ENCODE measurements at places on chromosomes 2 and 18.

DNA sequence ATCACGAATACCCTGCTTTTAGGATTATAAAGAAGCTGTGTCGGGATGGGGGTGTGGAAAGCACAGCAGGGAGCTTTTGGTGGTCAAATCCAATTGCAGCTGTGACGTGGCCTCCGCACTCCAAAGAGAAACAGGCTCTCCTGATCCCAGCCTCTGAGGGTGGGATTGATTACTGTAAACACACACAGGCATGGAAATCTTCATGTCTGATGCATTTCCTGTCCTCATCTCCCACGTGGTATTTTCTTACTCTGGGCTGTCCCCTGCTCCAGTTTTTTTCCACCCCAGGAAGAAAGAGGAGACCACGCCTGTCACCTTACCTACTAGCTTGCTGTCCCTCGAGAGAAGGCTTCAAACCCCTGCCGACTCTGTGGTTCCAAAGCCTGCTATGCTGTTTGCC is 22.7 kb downstream of the RNF152 start:
- no peak for DNase-seq

DNA sequence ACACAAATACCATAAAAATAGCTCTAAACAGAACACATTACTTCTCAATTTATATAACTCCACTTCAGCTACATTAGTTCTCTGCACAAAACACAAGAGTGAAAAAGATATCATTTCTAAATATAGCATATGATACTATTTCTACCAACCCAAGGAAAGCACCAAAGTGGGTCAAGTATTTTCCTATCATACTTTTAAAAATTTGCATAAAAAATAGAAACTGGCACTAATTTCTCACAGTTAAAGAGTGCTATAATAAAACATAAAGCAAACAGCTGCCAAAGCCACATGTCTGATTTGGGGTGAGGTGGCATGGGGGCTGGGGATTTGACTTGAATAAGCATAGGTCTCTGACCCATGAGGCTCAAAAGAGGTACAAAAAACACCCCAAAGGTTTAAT is 61.5 kb downstream of the BARD1 start:
- DNase-seq: no peak

- DNase-seq: no peak
Observed at GRCh38 chr2:11368059-11368572, 23.7 kb upstream of the ROCK2 start.

DNA sequence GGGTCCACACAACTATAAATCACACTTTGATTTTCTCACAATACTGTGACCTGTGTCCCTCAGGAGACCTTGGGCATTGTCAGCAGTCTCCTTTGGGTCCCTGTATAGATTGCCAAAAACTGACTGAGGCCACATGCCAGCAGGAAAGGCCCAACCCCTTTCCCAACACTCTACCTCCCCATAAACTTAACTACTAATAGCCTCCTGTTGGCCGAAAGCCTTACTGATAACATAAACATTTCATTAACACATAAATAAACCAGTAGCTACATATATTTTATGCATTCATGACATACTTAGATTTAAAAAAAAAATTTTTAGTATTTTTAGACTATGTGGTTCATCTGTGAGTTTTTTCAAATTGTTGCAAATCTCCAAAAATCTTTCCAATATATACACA is 153.5 kb downstream of the ARL4C start:
- DNase-seq: no peak

DNA sequence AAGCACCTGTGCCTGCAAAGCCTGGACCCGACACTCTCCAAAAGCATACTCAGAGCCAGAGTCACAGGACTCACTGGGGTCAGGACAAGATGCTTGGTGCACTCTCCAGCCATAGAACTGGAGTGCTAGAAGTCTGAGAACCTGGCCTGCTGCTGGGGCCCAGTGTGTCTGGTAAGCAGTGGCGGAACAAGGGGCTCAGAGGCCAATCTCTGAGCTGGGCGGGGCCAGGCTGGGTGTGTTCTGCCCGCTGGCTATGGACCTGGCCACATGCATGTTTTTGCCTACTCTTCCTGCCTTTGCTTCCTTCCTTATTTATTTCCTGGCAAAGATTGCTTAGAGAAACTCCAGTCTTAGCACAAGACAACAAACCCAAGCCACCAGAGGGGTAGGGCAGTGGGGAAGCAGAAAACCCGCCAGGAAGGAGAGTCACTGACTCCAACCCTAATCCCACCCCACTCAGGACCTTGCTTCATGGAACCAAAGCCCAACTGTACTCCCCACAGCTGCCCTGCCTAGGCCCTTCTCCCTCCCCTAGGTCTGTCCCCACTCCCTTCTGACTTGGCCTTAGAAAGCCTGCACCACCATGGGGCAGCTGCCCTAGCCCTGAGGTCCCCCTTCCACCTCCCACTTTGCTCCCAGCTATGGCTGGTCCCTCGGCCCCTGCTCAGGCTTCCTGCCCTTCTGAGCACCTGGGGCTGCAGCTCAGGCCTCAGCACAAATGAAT is 315.5 kb downstream of the CELF4 start:
- DNase-seq: no peak

- no peak for DNase-seq
Observed at GRCh38 chr2:124272261-124272841, 247.3 kb downstream of the CNTNAP5 start.

- no peak for DNase-seq
Observed at GRCh38 chr2:20604401-20604911, 46.4 kb downstream of the HS1BP3 start.

DNA sequence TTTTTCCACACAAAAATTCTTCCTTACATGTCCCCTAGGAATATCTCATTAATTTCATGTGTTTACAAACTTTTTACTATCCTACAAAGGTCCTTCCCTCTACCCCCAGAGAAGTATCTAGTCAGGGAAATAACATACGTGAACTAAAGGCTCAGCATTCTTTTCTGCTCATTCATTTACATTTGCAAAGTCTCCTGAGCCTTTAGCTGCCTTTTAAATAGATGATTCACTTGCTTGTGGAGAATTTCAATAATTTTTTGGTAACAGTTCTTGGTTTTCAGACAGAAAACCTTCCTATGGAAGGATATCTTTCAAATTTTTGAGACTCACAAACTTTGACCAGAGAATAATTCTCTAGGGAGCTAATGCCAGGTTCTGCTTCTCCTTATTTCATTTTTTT is 81.5 kb upstream of the RMDN2 start:
- DNase-seq: no peak

- DNase-seq: no peak
Observed at GRCh38 chr2:70733646-70734180, 34.3 kb downstream of the ADD2 start.

DNA sequence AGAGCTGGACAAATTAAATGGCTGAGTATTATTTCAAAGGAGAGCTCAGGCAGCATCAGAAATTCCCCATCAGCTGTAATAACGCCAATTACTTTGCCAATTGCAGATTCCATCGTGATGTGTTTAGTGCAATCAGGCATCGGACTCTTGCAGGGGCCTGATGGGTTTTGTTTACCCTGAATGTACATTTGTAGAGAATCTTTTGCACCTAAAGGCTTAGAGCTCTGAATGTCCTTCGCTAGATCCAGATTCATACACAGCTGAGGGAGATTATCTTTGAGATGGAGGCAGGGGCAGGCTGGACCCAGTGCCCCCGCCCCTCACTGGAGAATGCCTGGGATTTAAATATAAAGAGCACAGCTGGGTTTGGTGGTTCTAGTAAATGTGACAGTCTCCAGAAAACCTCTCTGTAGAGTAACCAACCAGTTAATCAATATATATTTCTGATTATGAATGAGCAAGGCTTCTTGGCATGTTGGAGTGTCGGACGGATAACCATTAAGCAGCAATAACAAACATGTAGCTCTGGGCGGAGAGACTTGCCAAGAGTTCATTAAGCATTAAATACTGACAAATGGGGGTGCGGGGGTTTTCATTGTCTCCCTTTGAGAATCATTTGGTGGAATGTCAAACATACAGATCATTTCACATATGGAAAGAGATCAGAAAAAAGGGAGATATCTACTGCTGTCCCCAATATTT is 200.9 kb downstream of the SETBP1 start:
- no peak for DNase-seq

GRCh38 chr2:171238946-171239345 is 78.3 kb upstream of the TLK1 start:
- DNase-seq: no peak

DNA sequence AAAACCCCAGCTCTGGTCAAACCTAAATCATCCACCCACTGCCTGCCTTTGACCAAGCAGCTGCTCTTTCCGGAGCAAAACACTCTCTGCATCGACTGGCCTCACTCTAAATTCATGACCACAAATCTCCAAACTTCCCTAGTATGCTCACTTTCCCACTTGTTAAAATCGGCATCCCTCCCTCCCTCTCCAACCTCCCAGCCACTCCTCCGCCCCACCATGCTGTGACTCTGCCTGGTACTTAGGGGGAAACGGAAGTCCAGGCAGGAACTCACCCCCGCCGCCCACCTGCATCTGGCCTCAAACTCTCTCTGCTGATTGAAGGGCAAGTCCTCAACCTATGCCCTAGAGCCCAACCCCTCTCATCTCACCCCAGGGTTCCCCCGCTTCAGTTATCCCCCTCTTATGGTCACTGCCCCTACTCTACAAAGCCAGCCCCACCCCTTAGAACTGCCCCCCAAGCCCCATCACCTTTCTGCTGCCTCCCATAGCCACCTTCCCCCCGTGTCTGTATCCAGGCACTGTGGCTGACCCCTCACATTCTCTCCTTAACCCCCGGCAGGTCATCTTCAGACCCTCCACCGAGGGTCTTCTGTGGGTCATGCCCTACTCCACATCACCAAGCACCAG is 3.8 kb upstream of the ADRA2B start:
- DNase-seq: no peak

DNA sequence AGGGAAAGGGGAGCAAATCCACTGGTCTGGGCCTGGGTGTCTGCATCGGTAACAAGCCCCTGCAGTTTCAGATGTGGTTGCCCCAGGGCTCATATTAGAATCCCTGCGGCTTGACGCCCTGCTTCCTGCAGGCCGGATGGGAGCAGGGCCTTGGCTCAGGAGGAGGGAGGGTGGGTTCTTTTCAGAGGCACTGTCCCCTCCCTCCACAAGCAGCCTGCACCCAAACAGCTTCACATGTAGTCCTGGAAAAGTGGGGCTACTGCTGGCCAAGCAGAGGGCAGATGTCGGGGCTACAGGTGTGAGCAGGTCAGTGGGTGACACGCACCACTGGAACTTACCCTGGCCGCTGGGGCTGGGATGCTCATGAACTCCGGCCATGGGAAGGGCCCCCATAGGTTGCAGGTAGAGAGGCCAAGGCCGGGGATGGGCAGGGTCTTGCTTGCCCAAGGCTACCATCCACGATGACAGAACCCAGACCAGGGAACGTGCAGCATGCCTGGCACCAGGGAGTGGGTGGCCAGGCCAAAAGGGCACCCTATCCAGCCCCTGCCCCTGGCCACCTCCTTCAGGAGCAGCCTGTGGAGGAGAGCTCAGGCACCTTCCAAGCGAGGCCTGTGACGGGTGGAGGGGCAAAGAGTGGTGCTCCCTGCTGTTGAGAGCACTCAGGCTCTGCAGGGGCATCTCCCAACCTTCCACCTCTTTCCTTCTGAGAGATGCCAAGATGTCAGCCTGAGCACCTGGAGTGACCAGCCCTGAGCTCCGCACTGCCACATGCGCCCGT is 16.8 kb downstream of the ARID5A start:
- DNase-seq: peak; percentile 12

GRCh38 chr2:240291337-240292034 is 144.0 kb upstream of the GPC1 start:
- no peak for DNase-seq

GRCh38 chr18:23574611-23575308 is 11.5 kb downstream of the NPC1 start:
- no peak for DNase-seq

DNA sequence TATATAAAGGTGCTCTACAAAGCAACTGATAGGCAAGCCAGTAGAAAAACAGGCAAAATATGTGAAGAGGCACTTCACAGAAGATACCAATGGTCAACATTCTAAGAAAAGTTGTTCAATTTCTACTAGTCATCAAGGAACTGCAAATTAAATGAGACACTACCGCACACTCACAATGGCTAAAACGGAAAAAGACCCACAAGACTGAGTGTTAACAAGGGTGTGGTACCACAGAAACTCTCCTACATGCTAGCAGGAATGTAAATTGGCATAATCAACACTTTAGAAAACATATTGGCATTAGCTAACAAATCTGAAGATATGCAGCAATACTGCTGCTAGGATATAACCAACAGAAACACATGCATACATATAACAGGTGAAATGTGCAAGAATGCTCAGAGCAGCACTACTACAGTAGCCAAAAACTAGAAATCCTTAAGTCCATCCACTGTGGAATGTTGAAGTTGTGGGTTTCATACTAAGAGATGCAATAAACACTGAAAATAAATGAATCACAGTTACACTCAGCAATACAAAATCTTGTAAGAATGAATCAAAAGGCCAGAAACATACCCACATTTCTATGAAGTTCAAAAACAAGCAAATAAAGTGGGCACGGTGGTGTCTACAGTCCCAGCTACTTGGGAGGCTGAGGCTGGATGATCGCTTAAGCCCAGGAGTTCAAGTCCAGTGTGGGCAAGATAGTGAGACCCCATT is 9.2 kb downstream of the RNU4ATAC start:
- no peak for DNase-seq

DNA sequence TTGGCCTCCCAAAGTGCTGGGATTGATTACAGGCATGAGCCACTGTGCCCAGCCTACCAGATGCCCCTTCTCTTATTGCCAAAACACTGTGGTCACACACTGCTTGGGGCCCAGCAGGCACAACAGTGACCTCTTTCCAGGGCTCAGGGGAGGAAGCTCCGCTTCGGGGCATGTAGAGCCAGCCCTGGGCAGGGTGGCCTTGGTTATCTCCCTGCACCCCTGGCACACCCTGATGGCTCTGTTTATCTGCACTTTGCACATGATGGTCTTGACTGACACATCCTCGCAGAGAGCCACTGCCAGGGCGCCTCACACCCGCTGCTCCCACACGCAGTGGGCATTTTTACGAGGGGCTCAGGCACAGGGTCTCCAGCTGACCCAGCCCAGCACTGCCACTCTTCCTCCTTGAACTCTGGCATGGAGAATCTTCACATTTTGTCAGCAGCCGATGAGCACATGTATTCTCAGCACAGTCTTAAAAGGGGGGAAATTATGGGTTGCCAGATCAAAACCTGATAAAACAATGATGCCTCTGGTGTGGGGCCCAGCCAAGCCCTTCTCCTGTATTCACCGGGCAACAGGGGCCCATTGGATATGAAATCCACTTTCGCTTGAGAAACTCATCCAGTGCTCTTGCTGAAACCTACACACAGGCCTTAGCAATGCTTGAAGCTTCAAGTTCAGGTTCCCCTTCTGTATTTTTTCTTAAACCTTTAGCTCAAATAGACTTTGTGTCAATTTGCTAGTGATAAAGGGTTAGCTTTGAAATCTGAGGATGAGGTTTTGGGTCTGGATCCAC is 5.9 kb downstream of the GYPC start:
- DNase-seq: no peak

DNA sequence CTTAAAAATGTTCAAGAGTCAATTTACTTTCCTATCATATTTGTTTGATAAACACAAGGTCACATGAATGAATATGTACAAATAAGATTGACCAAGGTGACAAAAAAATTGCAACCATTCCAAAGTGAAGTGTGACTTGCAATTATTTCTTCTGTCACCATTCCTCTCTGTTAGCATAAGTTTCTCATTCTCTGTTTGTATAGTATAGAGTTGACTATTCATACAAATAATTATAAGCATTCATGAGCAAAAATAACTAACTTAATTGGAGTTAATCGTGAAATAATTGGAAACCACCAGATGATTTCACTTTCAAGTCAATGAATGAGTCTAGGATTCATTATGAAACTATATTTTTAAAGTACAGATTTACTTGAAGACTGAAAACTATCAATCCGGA is 42.1 kb downstream of the PGAP1 start:
- DNase-seq: no peak

GRCh38 chr18:55764386-55764785 is 176.4 kb upstream of the TCF4 start:
- DNase-seq: no peak

Data from naive thymus-derived CD4-positive, alpha-beta T cell (primary cell).